Dermis microvascular lymphatic vessel endothelial cell (primary cell): ENCODE measurements at places on chromosomes 12 and 14. TPM values are rescaled to one million over a fixed set of nuclear protein-coding genes. Genes with fewer than 3 reads are reported as not detected.

PPP1R3E gene
- total RNA-seq = 1.7 and 2.9 TPM in 2 replicates

HELB gene
- 0.77 and 1.0 TPM in 2 replicates for total RNA-seq

KCNA1 gene
- total RNA-seq = under 0.01 and 0.13 TPM in 2 replicates

CAPRIN2 gene
- total RNA-seq = 4.9 and 7.3 TPM in 2 replicates

GRCh38 chr14:88588081-88588480 is 25.2 kb downstream of the ZC3H14 start:
- DNase-seq = no peak

GRCh38 chr12:43754015-43754414 is 4.6 kb downstream of the PUS7L start:
- no peak for DNase-seq

GRCh38 chr12:10247436-10248058 is 34.9 kb downstream of the GABARAPL1 start:
- DNase-seq = no peak

- DNase-seq = peak; percentile 51
Measured at GRCh38 chr12:15979096-15980092, 68.3 kb downstream of the DERA start.

- no peak for DNase-seq
Measured at GRCh38 chr12:52857500-52857899, 8.7 kb upstream of the KRT78 start.
